ENCODE measurements at places on chromosomes 3 and 15. TPM values are rescaled to one million over a fixed set of nuclear protein-coding genes. Genes with fewer than 3 reads are reported as not detected.

- DNase-seq, result no peak
These were observed 260.5 kb upstream of the IGF1R start for GRCh38 chr15:98387866-98388265.

CRABP1 gene
- not detected for total RNA-seq

NDN gene
- 30.7 TPM for total RNA-seq

DNA sequence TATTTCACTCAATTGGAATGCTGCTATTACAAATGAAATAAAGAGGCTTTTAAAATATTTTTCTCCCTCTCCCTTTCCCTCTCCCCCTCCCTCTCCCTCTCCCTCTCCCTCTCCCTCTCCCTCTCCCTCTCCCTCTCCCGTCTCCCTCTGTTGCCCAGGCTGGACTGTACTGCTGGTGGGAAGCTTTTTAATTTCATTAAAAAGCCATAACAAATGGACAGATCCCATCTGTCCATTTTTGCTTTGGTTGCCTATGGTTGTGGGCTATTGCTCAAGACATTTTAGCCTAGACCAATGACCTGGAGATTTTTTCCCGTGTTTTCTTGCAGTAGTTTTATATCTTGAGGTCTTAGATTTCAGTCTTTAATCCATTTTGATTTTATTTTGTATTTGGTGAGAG, 107.2 kb upstream of the LRRC3B start:
- no peak for DNase-seq

DOCK3 gene
- 2.7 TPM for total RNA-seq

IP6K2 gene
- total RNA-seq, result 44.2 TPM

DNA sequence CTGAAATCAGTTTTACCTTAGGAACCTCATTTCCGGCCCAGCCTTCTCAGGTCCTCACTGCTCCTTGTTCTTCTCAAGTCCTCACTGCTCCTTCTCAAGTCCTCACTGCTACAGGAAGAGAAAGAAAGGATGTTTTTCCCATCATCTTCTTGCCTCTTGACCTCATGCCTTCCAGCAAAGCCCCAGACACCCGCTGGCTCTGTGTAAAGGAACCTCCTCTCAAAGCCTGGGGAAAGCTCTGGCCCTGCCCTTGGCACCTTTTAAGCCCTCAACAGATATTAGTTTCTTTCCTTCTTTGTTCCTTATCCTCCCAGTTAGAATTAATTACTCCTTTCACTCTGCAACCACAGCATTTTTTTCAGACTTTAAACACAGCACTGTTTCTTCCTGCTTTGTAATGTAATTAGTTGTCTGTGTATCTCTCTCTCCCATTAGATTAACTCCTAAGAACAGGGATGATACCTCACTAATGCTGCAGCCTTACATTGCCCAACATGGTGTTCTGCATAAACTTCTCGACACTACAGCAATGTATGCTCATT, 4.0 kb upstream of the WDR49 start:
- no peak for DNase-seq

NCEH1 gene
- 62.1 TPM for total RNA-seq

- DNase-seq, result no peak
These were observed 123.1 kb upstream of the UMPS start for GRCh38 chr3:124607163-124607562.

MYEF2 gene
- 21.3 TPM for total RNA-seq

DNAH12 gene
- 0.52 TPM for total RNA-seq

GRCh38 chr15:88040516-88040915, 216.0 kb downstream of the NTRK3 start:
- no peak for DNase-seq

DNA sequence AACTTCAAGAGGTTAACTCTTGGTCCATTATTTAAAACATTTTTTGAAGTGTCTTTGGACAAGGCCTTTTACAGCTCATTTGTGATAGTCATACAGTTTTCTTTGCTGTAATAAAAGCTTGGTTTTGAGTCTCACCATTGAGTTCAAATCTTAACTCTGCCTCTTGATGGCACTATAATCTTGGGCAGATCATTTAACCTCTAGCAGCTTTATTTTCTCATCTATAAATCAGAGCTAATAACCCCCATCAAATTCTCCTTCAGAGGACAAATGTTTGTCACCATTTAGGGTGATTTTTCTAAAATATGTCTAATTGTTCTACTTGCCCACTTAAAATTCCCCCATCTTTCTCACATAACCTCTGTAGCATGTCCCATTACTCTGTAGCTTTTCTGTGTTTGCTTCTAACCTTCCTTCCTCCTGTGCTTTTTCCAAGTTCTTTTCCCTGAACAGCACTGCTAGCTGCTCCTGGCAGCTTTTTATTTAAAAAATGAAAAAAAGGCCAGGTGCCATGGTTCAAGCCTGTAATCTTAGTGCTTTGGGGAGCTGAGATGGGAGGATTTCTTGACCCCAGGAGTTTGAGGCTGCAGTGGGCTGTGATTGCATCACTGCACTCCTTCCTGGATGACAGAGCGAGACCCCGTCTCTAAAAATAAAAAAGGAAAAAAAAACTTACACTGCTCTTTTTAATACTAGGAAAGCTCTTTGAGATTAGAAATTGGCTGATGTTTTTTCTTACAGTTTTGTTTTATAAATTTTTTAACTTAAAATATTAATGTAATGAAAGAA, 28.5 kb downstream of the UBE2E1 start:
- no peak for DNase-seq

DNA sequence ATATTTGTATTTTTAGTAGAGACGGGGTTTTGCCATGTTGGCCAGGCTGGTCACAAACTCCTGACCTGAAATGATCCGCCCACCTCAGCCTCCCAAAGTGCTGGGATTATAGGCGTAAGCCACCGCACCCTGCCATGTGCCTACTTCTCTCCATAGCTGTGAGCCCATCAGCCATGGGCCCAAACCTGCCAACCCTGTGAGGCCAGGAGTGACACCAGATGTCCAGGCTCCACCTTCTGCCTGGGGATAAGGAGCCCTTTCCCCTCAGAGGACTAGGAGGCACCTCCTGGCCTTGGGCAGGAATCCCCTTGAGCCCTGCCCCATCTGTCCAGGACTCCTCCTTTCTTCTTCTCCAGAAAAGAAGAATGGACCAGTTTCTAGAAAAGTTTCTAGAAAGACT, 14.2 kb upstream of the RFT1 start:
- no peak for DNase-seq

All from upper lobe of right lung (tissue), 1 donor.